ENCODE measurements at places on chromosomes 6 and 20. TPM values are rescaled to one million over a fixed set of nuclear protein-coding genes. Genes with fewer than 3 reads are reported as not detected.

The STX11 gene
- 2.7 TPM for total RNA-seq

The IL20RA gene
- 4.4 TPM for total RNA-seq

The CEP250 gene
- 18.3 TPM for total RNA-seq

- DNase-seq, result no peak
These were observed 175.2 kb upstream of the CITED2 start for GRCh38 chr6:139549561-139550070.

DNA sequence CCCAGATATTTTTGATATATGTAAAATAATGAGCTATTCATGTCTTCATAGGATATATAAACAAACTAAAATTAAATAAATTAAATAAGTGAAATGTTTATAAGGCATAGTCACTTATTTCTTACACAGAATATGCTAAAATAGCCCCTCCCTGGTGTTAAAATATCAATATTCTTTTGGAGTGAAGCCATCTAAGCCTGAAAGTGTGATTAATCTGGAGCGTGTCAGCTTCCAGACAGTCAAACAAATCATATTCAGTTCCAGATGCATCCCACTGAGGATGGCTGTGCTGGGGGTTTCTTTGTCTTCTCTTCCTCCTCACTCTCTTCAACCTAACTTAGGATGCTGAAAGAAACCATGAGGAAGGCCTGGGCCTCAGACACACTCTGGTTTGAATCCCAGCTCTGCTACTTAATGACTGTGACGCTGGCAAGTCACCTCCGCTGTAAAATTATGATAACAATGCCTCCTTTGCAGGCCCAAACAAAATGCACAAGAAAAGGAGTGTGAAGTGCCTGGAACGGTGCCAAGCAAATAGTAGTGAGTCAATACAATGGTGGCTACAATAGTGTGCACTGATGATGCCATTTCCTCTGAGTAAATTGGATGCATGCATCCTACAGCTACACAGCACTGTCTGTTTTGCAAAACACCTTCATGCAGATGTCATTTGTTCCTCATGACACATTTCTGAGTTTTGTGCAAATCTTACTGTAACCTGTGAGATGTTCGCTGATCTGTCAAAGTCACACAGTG is 161.4 kb downstream of the FOXC1 start:
- DNase-seq, result no peak

GRCh38 chr20:32451682-32452461 is 93.7 kb downstream of the ASXL1 start:
- no peak for DNase-seq

GRCh38 chr6:137699031-137699683 is 167.9 kb upstream of the TNFAIP3 start:
- DNase-seq, result no peak

GRCh38 chr6:149028767-149029405 is 282.1 kb downstream of the UST start:
- peak; percentile 81 for DNase-seq

DNA sequence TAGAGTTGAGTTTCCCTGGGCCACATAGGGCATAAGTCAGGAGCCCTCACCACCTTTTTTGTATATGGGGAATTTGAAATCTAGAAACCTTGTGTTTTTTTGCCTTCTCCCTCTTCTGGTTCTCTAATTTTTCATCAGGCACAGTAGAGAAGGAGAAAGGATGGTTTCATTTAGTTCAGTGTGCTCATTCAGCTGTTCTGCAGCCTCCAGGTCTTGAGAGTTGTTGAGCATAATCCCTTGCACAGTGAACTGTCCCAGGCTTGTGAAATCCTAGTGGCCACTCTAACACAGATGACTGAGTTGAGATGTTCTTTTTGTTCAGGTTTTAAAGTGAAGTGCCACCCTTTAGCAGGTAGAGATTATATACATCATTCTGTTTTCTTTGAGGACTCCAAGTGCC is 183.5 kb downstream of the CDKAL1 start:
- no peak for DNase-seq

The ABHD16B gene
- total RNA-seq, result not detected

GRCh38 chr20:22414305-22414742 is 170.0 kb downstream of the FOXA2 start:
- peak; percentile 5 for DNase-seq

- DNase-seq, result no peak
These were observed 211.9 kb upstream of the PMEPA1 start for GRCh38 chr20:57921676-57922075.

- DNase-seq, result no peak
These were observed 182.6 kb upstream of the MOCS1 start for GRCh38 chr6:40116832-40117231.

DNA sequence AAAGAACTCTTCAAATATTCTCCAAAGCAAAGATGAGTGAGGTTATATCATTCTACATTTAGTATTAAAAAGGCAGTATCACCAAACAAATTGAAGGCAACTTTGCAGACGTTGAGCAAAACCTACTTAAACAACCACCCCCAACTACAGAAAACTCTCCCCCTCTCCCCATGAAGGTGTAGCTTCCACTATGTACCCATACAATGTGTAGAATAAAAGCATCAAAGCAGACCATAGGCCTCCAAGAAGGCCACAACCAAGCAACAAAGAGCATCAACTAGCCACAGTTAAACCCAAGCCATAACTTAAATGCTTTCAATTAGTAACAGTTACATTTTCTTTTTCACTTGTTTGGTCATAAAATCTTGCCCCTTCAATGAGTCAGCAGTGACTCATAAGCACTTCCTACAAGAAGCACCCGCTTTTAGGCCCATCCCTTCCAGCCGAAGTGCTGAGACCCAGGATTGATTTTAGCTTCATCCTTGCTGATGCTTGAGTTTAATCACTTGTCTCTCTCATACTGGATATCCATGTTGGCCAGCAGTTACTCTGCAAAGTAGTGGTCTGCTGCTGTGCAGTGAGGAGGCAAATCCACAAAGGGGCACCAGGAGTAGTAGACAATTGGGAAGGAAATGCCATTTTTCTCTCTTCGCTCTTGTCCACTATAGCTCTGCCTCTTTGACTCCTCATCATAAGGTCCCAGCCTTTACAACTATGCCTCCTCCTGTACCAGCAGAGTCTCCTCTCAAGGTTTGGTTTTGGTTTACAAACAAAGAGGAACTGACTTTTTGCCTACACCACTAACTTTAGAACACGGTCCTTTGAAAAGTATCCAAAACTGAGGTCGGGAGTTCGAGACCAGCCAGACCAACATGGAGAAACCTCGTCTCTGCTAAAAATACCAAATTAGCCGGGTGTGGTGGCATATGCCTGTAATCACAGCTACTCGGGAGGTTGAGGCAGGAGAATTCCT is 8.4 kb upstream of the NUP153 start:
- DNase-seq, result no peak

DNA sequence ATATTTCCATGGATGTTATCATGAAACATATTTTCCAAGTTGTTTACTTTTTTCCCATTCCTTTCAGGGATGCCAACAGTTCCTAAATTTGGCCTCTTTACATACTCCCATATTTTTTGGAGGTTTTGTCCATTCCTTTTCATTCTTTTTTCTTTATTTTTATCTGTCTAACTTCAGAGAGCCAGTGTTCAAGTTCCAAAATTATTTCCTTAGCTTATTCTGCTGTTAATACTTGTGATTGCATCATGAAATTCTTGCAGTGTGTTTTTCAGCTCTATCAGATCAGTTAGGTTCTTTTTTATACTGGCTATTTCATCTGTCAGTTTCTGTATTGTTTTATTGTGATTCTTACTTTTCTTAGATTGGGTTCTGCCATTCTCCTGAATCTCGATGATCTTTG is 89.9 kb upstream of the TCF21 start:
- DNase-seq, result no peak

The C6orf52 gene
- not detected for total RNA-seq

DNA sequence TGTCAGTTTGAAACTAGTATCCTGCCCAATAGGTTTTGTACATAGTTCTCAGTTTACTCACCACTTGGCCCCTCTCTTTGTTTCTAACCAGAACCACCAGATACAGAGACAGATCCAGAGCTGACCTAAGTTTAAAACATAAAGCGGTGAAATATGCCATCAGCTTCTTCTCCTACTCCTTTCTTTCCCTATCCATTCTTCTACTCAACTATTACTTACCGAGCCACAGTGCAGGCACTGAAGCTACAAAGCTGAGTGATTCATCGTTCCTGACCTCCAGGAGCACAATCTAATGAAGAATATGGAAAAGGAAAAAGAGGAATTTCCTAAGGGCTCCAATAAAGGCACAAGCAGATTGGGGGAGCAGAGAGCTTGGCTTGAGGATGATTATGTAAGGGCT is 286.0 kb downstream of the FOXC1 start:
- no peak for DNase-seq

DNA sequence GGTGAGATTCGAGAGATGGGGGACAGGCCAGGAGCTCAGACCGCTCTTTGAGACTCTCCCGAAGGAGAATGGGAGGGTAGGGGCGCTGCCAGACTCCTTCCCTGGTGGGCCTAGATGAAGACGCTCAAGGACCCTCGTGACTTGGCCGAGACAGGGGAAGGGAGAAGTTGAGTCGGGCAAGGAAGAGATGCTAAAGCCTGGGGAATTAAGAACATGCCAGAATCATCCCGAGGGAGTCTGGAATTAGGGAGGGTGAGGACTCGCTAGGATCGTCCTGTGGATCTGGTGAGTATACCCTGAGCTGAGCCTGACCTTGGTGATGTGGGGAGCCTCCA is 529 bp downstream of the UBE2C start:
- no peak for DNase-seq

DNA sequence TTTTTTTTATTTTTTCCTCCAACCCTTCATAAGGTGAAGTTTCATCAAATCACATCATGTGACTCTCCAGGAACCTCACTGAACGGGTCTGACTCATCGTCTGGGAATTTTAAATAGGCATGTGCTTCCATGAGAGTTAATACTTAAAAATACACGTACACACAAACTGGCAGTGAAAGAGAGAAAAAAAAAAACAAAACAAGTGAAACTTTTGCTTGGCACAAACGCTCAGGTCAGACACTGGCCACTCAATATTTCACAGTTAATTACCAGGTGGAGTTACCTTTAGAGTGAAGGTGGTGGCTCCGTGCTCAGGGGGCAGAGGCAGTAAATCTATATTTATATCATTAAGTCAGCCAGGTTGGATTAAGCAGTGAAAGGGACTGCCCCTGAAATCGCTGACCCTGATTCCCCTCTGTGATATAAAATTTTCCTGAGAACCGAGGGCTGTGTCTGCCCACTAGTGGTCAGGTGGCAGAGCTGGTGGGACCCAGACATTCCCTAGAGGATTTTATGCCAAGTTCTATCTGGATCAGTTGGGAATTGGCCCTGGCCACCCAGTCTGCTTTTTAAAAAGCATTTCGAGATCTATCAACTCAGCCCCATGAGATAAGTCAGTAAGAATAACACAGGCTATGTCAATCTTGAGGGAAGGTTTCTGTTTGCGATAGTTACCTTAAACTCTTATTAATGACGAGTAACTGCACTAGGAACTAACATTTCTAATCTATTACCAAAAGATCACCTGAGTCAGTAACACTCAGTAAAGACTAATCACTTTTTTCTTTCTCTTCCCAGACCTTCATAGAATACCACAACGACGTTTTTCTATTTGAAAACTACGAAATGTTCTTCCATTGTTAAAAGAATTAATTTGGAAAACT is 259.1 kb downstream of the HDGFL1 start:
- DNase-seq, result peak; percentile 94

GRCh38 chr6:129515004-129515403 is 195.0 kb downstream of the ARHGAP18 start:
- DNase-seq, result no peak

The SYNDIG1 gene
- 2.2 TPM for total RNA-seq

- no peak for DNase-seq
These were observed 8.9 kb upstream of the TMEM14C start for GRCh38 chr6:10713962-10714361.

The MYLK4 gene
- 4.0 TPM for total RNA-seq

DNA sequence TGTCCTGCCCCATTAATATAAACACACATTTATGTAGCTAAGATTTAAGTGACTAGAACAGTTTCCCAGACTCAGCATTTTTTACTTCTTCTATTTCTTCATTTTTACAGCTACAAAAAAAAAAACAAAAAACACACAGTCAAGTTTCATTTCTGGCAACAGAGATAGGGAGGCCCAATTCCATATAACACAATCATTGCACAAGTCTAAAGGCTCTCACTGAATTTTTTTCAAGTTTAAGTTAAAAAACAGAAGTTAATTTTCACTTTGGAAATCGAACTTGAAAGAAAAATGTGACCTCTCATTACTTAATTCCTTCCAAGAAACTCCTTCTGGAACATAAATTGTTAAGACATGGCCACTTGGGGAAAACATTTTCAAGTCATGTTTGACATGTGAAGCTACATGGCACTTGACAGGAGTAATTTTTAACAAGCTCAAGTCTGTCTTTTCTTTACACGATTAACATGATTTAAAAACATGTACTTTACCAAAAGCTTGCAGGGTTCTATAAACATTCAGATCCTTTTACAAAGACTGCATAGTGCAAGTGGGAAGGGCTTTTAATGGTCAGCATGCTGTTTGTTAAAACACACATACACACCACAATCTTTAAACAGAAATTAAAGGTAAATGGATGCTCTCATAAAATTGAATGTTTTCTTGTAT is 100.1 kb upstream of the CCDC28A start:
- DNase-seq, result no peak

The RFX6 gene
- total RNA-seq, result not detected

DNA sequence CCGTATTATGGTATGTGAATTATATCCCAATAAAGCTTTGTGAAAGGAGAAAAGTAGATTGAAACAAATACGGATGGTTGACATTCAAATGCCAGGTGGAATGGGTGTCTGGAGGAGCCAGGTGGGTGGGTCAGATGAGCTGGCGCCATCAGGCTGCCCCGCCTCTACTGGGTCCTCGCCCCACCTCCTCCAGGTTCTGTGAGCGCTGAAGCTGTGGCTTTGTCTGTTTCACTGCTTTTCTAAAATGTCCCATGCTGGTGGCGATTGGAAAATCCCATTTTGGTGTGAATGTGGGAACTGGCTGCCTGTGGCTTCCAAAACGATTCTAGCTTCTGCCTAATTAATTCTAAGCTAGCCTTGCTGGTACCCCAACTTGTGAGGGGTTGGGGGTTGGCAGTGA is 16.5 kb downstream of the DUSP22 start:
- no peak for DNase-seq

GRCh38 chr6:151027295-151027747 is 161.8 kb downstream of the MTHFD1L start:
- no peak for DNase-seq

DNA sequence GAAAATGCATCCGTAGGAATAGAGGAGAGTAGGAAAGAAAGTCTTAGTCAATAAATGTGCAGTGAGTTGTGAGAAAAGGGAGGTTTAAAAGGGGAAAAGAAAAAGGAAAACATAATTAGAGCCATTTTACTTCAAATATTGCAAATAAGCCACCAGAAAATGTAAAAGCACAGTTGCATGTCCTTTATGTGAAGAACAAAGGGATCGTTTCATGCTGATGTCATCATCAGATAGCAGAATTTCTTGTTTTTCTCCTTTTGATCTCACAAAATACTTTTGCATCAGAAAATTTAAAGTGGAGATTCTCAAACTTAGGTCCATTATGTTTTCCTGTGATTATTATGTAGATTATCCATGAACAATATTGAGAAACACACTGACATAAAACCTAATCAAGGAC is 166.7 kb downstream of the HAO1 start:
- no peak for DNase-seq

GRCh38 chr6:30154709-30155519 is 6.1 kb downstream of the TRIM10 start:
- DNase-seq, result no peak
